GM10248 (cell line): ENCODE measurements at places on chromosomes 7 and 10.

DNA sequence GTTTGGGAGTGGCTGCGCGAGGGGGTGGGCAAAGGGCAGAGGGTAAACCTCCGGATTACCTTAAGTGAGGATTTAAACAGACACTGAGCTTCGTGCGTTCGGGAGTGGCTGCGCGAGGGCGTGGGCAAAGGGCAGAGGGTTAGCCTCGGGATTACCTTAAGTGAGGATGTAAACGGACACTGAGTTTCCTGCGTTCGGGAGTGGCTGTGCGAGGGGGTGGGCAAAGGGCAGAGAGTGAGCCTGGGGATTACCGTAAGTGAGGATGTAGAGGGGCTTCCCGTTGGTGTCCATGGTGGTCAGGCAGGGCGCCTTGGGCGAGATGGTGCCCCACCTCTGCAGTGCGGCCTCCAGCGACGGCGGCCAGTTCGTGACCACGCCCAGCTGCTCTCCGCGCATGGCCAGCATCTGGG is 275.8 kb downstream of the DIP2C start:
- no peak for DNase-seq

GRCh38 chr10:121611393-121612159 is 13.3 kb upstream of the FGFR2 start:
- DNase-seq, result no peak

DNA sequence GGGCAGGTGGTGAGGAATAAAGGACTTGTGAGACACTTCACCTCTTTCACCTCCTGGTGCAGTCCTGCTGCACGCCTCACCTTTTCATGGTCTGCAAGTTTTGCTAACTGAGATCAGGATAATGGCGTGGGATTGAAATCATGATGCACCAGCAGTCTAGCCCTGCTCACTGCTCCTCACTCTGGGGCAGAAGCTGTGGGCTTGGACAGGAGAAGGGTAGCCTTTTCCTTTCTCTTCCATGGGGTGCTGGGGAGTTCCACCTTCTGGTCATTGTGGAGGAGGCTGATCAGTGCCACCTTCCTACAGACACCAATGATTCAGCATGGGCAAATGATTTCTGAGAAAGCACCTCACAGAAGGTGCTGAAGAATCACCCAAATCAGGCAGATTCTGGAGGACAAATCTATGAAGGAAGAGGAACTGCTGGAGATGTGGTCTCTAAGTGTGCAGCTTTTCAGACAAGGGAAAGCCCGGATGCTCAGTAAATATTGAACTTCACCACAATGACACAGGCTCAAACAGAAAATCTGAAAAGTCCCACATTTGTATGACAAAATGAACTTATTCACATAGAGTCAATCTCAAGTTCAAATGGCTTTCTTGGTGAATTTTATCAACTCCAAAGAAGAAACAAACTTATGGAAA is 19.7 kb downstream of the MBL2 start:
- no peak for DNase-seq

DNA sequence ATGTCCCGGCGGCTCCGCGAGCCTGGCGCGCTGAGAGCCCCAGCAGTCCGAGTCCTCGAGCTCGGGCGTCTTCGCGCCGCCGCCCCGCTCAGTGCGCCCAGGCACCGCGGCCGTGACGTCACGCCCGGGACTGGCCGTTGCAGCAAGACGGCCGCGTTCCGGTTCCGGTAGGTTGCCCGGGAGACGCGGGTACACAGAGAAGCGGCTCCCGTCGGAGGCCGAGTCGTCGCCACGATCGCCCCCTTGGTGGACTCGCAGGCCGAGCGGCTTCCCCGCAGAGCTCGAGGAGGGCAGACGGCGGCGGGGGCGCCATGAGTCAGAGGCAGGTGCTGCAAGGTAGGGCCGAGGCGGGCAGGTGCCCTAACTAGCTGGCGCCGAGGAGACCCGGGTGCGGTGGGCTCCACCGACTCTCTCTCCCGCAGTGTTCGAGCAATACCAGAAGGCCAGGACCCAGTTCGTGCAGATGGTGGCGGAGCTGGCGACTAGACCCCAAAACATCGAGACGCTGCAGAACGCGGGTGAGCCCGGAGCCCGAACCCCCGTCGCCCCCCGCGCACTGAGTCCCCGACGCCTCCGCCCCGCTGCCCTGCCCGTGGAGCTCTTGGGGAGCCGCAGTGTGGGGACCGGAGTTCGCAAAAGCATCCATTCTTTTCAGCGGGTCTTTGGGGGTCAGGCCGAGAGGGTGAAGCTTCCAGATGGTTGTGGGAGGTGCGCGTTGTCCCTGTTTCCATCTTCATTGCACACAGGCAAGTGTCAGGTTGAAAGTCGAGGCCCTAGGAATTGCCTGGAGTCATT is at the start of gene SPAG6:
Gene SPAG6 (plus strand): TSS at position 196 of the 795 bp plus-strand sequence. CDS start 116 bp downstream, at position 312.
- peak; percentile 47 for DNase-seq

- no peak for DNase-seq
Measured at GRCh38 chr10:74056050-74056818, 58.3 kb downstream of the VCL start.

DNA sequence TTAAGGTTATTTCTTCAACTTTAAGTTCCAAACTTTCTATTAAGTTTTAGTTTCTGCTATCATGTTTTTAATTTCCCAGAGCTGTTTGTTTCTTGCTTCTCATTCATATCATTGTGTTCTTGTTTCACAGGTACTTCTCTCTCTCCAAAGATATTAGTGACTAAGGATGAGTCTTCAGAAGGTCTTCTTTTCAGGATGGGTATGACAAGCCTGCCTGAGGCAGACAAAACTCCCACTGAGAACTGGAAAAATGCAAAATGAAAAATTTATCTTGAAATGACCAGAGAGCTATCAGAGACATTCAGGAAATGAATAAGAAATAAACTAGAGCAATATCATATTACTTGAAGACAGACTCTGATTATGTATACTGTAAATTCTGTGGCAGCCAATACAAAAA is 110.8 kb upstream of the EGFR start:
- DNase-seq, result no peak

DNA sequence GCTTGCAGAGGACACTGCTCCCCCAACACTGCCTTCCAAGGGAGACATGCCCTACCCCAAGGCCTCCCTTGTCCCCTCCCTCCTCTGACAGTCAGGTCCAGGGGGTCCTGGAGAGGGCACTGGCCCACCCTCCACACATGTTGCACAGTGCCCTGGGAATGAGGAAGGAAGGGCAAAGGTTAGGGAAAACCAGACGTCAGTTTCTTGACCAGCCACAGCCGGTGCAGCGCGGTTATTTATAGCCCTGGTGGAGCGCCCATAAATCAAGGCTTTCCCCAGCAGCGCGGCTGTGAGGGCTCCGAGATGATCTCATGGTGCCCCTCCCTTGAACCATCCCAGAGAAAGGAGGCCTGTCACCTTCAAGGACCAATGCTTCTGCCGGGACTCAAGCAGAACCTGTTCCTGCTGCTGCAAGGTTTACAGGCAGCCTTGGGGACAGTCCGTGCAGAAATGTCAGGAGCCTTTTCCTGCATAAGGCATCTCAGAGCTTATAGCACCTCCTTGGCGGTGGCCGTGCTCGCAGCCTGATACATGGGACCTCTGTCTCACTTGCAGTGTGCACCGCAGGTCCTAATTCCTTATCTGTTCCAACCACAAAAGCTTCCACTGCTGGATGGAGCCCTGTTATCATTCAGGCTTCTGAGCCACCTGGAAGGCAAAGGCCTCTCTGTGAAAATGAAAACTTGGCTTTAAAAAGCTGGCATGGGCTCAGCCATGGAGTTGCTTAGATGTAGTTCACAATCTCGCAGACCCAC is 127.3 kb downstream of the LHPP start:
- DNase-seq, result no peak

DNA sequence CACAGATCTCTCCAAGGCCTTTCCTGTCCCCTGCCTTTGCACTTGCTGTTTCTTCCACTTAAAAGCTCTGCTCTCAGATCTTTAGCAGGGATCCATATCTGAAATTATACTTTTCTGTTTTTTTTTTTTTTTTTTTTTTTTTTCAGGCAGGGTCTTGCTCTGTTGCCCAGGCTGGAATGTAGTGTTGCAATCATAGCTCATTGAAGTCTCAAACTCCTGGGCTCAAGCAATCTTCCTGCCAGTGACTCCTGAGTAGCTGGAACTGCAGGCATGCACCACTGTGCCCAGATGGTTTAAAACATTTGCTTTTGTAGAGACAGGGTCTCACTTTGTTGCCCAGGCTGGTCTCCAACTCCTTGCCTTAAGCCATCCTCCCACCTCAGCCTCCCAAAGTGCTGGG is 5.0 kb upstream of the TSPAN15 start:
- no peak for DNase-seq

- DNase-seq, result no peak
Measured at GRCh38 chr10:80526742-80527141, 11.0 kb upstream of the SH2D4B start.

DNA sequence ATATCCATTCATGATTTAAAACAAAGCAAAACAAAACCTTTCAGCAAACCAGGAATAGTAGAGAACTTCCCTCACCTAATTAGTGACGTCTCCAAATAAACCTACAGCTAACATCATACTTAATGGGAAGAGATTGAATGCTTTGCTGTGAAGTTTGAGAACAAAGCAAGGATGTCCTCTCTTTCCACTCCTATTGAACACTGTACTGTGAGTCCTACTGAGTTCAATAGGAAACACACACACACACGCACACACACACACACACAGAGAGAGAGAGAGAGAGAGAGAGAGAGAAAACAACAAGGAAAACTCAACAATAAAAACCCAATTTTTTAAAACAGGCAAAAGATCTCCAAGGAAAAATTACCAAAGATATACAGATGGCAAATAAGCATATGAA is 32.3 kb downstream of the PODXL start:
- no peak for DNase-seq

DNA sequence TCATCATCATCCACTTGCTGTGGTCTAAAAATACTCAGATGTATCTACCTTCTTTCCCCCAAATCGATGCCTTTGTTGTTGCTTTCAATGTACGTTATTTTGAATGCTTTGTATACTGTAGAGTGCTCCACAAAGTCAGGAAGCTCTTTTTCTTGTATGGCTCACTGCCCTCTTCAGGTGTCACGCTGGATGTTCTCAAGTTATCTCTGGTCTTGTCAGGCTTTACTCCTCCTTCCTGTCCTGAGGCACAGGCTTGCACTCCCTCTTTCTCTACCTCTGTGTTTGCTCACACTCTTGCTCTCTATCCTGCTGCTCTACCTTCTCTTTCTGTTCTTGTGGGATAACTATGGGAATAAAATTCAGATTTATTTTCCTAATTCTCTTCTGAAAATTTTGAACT is 381.3 kb downstream of the NRG3 start:
- DNase-seq, result no peak
